ENCODE measurements at places on chromosomes 7 and 10.

GRCh38 chr7:30222515-30223215 is 61.7 kb upstream of the ZNRF2 start:
- no peak for DNase-seq

DNA sequence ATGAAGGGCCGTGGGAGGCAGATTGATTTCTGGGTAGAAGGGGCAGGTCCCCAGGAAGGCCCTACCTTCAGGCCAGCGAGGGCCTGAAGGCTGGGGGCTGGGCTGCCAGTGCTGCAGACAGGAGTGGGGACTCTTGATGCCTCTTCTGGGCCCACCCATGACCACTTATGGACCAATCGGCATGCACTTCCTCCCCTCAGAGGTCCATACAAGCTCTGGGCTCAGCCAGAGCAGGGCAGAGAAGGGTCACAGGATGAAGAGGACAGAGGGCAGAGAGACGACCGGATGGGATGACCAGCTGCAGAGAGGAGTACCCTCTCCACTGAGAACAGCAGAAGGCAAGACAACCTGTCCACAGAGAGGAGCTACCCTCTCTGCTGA is 120.1 kb downstream of the DYNC2I1 start:
- DNase-seq = no peak

- no peak for DNase-seq
Observed at GRCh38 chr7:159012353-159013069, 132.2 kb downstream of the VIPR2 start.

DNA sequence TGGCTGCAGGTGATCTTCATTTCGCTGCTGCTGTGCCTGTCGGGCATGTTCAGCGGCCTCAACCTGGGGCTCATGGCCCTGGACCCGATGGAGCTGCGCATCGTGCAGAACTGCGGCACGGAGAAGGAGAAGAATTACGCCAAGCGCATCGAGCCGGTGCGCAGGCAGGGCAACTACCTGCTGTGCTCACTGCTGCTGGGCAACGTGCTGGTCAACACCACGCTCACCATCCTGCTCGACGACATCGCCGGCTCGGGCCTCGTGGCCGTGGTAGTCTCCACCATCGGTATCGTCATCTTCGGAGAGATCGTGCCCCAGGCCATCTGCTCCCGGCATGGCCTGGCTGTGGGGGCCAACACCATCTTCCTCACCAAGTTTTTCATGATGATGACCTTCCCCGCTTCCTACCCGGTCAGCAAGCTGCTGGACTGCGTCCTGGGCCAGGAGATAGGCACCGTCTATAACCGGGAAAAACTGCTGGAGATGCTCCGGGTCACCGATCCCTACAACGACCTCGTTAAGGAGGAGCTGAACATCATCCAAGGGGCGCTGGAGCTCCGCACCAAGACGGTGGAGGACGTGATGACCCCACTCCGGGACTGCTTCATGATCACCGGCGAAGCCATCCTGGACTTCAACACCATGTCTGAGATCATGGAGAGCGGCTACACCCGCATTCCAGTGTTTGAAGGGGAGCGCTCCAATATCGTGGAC is 1.3 kb downstream of the CNNM2 start:
- DNase-seq = peak; percentile 24

GRCh38 chr7:94423863-94424735 is 29.4 kb downstream of the COL1A2 start:
- no peak for DNase-seq

GRCh38 chr7:29285861-29286260 is 91.3 kb downstream of the CHN2 start:
- no peak for DNase-seq

DNA sequence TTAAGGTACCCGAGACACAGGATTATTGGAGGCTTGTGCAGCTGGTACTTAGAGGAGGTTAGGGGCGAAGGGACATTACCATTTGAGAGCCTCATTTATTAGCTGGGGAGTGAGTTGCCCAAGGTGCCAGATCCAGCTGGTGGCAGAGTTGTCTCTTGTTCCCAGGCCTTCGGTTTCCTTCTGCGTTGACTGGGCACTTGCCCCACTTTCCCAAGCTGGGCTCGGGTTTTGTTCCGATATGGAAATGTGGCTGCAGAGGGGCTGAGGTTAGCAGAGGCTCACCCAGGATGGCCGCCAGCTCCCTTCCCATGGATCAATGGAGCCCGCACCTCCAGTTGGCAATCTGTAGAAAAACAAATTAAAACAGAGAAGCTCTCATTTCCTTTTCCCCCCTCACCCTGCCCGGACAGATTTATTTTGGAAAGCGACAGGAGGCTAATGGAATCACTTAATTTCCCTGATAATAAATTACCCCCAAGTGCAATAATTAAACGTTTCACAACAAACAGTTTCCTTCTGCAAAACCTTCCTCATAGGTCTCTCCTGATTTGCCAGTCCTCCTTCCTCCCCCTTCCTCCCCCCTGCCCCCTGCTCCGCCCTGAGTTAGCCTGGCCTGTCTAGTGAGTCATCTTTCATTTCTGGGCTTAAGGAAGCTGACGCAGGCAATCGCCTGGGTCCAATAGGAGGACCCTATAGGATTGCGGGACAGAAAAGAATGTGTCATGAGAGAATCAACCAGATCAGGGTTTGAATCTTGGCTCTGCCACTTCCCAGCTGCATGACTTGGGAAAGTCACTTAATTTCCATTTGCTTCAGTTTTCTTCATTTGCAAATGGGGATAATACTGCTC is 51.7 kb downstream of the ADRA2A start:
- peak; percentile 27 for DNase-seq

- DNase-seq = no peak
Observed at GRCh38 chr7:93011351-93012294, 106.2 kb downstream of the SAMD9 start.

DNA sequence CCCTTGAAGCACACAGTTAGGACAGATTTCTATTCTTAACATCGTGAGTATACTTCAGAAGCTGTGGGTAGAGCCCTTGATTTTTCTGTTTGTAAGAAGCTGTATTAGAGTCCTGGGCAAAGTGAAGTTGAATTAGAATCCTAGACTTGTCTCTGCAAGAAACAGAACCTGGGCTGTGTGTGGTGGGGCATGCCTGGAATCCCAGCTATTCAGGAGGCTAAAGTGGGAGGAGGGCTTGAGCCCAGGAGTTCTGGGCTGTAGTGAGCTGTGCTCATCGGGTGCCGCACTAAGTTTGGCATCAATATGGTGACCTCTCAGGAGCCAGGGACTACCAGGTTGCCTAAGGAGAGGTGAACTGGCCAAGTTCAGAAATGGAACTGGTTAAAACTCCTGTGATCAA is 183.4 kb downstream of the GNAI1 start:
- DNase-seq = no peak

GRCh38 chr7:5586279-5586962 is 162.8 kb upstream of the TNRC18 start:
- no peak for DNase-seq

DNA sequence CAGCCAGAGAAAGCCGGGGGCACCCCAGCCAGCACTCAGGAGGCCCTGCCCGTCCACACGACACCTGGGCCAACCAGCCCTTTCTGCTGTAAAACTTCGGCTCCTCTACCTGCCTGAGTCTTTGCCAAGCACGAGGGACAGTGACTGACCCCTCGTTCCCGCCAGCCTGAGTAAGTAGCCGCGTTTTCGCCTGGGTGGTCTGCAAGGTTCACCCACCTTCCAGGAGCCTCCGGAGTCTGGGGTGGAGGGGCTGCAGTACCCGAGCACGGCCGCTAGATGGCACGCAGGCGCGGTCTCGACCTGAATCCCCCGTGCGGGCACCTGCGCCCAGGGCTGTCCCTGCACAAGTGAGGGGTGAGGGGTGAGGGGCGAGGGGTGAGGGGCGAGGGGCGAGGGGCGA is 192.7 kb downstream of the PTPRN2 start:
- DNase-seq = no peak

GRCh38 chr7:22413211-22413610 is 56.3 kb upstream of the RAPGEF5 start:
- no peak for DNase-seq

DNA sequence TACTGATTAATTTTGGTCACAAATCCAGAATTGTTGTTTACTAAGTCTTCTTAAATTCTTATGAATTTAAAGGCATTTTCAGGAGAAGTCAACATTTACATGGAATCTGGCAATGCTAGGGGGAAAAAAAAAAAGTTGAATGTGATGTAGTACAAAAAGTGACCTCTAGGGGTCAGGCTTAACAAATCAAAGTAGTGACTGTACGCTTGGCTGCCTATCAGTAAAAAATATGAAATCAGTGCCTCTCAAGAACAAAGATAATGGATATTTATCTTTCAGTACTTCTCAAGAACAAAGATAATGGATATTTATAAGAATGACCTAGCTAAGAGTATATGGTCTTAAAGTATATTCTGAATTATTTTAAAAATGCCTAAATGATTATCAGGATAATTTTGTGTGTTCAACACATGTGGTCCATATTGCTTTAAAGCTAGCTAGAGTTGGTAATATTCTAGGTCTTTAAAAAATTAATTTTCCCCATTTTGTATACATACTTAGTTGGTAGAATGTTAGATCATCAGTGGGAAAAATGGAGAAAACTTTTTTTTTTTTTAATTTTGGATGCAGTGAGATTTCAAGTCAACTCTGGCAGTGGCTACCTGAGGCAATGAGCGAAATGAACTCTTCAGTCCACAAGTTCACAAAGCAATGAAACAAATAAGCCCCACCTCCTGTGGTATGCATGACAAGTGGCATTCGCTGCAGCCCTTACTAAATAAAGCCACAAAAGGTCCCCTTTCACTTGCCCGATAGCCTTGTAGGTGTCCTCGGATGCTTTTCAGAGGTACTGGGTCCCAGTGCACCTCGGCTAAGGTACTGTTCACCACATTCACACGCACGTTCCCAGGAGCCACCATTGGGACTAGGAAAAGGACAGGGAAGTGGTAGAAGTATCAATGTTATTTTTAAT is 51.2 kb upstream of the LAMB4 start:
- DNase-seq = peak; percentile 60

Measured in renal pelvis (tissue), 12 donors.